ENCODE measurements at places on chromosomes 6 and 20.

- DNase-seq, result peak; percentile 76
Observed at GRCh38 chr20:34643928-34644327, 33.0 kb downstream of the PIGU start.

DNA sequence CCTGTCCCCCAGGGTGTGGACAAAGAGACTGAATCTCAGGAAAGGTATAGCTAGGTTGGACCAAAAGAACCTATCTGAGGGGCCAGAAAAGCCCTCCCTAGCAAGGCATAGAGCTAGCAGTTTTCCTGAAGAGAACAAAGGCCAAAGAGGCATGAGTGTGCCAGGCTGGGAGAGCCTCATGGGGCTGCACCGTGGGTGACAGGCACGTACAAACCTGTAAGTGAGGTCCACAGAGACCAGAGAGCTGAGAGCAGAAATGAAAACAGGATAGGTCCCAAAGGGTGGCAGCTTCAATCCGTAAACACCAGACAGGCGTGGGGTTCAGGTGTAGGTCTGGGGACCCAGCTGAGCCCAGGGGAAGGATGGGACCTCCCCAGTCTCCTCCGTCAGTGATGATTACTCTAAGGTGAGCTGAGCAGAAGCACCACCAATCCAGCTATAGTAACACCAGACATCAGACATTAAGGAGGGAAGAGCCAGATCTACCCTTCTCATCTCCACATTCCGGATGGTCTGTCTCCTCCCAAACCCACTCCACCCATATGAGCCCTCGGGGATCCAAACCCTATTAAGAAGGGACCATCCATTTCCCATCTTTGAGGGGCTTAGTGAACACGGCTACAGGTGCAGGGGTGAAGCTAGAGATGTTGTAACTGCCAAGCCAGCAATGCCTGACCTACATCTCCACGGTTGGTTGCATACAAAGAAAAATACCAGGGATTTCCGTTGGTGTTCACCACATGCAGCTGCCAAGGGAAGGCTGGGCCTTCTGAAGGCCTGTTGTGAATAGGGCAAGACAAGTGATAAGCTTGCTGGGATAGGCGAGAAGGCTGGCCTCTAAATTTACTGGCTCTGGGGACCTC is 38.3 kb downstream of the BCL2L1 start:
- DNase-seq, result peak; percentile 88

GRCh38 chr6:130526466-130526865 is 160.6 kb downstream of the TMEM200A start:
- no peak for DNase-seq

GRCh38 chr6:15595461-15596173 is 67.2 kb downstream of the DTNBP1 start:
- peak; percentile 54 for DNase-seq

DNA sequence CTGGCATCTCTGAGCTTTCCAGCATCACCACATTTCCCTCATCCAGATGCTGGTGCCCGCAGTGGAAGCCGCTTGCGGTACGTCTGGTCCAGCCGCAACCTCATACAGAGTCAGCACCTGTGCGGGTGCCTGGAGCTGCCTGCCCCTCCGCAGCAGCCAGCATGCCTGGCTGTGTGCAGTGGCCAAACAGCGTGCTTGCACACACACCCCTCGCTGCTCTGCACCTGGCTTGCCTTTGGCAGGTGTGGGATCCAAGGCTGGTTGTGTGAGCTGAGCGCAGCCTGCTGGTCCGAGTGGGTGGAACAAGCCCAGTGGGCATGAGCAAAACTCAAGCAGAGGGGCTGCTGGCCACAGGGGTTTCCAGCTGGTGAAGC is 3.1 kb upstream of the HINT3 start:
- DNase-seq, result no peak

DNA sequence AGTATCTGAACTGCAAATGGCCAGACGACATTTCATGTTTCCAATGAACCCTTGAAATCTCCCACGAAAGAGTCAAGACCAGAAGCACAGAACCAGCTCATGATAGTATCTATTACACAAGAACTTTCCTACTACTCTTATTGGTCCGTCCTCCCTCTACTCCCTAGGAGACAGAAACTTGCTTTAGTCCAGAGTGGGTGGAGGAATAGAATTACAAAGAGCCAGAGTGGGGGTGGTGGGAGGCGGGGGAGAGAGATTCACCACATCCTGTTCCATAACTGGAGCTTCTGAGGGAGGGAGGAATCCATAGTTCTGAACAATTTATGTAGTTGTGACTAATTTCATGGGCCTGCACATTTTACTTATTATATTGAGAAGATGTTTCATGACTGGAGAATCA is 18.5 kb upstream of the WFDC10A start:
- DNase-seq, result peak; percentile 51
